Stimulated activated naive CD4-positive, alpha-beta T cell (primary cell): ENCODE measurements at places on chromosomes 7 and 10.

- DNase-seq = no peak
These were observed 1262.6 kb upstream of the SORCS1 start for GRCh38 chr10:108427146-108427545.

GRCh38 chr7:23852135-23852534 is 142.1 kb downstream of the STK31 start:
- no peak for DNase-seq

DNA sequence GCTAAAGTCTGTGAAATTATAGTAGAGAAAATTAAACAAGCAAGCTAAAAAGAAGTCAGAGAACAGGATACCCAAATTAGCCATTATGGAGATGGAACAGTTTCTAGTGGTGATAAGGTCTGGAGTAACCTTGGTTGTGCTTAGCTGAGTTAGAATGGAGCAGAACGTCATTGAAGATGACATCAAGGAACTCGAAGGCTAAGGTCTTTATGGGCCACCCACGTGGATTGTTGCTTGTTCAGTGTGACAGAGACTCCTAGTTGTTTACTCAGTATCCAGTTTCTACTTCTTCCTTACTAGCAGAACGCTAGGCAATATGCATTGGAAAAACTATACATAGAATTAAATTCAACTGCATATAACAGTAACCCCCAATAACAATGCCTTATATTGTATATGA is 39.7 kb downstream of the AHCYL2 start:
- DNase-seq = no peak

- no peak for DNase-seq
These were observed 103.1 kb upstream of the PCBD1 start for GRCh38 chr10:70991140-70992124.

DNA sequence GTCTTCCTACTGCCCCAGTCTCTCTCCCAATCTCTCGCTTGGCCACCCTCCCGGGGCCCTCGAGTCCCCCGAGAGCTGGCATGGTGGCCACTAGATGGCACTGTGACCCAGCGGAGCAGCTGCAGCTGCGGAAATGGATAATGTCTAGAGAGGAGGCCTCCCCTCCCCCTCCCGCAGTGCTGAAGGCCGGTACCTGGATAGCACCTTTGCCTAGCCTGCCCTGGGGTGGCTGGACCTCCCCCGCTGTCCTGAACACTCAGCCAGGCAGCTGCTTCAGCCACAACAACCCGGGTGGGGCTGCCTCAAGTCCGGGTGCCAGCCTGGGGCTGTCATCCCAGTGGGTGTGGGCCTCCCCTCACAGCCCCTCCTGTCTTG is 65.2 kb downstream of the GOLGA7B start:
- DNase-seq = peak; percentile 74

GRCh38 chr7:157470701-157471131 is 133.9 kb downstream of the DNAJB6 start:
- DNase-seq = no peak

- DNase-seq = no peak
These were observed 25.2 kb upstream of the OPTN start for GRCh38 chr10:13074563-13075451.

GRCh38 chr7:29405891-29406290 is 157.7 kb upstream of the PRR15 start:
- no peak for DNase-seq

DNA sequence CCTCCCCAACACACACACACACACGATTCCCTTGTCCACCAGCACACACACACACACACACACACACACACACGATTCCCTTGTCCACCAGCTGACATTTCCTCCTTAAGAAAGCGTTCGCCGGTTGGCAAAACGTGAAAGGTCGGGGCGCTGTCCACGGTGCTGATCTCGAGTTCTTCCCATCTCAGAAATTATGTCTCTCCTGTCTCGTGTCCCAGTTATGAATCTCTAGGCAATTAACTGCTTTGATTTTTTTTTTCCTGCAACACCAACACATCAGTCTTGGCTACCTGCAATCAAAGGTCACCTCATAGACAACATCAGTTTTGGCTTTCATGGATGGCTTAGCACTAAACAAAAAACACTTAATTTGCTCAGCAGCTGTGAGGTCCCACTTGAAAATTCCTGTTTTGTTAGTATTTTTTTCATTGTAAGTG is 1.9 kb downstream of the INA start:
- DNase-seq = peak; percentile 45

GRCh38 chr7:157472311-157473050 is 135.7 kb downstream of the DNAJB6 start:
- no peak for DNase-seq
